Mucosa of gallbladder (tissue), 1 donor: ENCODE measurements at places on chromosomes 5 and 9. TPM values are rescaled to one million over a fixed set of nuclear protein-coding genes. Genes with fewer than 3 reads are reported as not detected.

GRCh38 chr9:91207729-91208418 lies 153.8 kb downstream of the AUH start:
- DNase-seq, result no peak

- no peak for DNase-seq
These were observed 350.4 kb upstream of the CLINT1 start for GRCh38 chr5:158209219-158209908.

- no peak for DNase-seq
These were observed 12.0 kb downstream of the ABLIM3 start for GRCh38 chr5:149153193-149153750.

GRCh38 chr9:14511452-14511851 lies 181.8 kb downstream of the ZDHHC21 start:
- DNase-seq, result no peak

DNA sequence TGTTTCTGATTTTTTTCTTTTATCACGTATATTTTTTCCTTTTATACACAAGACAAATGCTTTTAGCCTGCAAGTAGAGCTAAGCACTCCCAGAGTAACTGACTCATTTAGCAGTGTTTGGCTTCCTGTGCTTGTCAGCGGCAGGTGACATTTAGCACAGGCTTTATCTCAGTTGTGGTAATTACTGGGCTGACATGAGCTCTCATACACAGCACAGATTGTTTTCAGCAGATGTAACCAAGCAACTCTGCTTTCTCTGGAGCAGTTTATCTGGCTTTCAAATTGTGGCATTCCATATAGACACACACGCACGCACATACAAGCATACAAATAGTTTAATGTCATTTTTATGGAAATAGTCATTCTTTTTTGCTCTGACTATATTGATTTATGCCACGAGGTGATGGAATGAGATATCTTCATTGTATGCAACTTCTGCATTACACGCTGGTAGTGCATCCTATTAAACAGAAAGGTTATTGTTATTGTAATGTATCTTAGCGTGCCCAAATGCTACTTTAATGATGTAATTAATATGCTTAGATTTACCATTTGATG lies 379.0 kb upstream of the GRAMD2B start:
- DNase-seq, result peak; percentile 33

DNA sequence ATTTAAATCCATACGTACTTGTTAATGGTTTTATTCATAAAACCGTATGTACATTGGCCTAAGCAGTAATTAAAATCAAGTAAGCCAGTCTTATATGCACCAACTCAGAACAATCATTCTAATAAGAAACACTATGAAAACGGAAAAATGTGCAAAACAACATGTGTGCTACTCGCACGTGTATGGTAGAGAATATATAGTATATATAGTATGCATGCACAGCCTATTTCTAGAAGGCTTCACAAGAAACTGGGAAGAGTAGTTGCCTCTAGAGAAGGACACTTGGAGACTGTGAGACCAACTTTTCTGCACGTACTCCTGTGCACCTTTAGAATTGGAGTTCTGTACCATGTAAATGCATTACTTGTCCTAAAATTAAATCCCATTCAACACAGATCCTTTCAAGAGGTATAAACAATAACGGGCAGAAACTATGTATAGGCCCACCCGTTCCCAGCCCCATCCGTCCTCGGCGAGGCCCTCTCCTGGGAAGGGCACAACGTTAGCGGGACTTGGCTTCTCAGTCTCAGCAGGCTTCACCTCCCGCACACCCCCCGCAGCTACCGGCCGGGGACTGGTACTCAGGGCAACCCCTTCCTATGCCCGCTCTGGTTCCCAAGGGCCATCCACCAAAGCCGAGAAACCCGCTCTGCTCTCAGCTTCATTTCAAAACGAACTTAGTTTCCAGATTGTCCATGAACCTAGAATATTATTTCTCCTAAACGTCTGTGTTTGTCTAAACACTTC lies 2.0 kb downstream of the CDC14B start:
- no peak for DNase-seq

RLN1 gene
- not detected for total RNA-seq

NDUFAF2 gene
- total RNA-seq, result 14.4 TPM

CKMT2 gene
- total RNA-seq, result 61.7 TPM
